LoVo (cell line): ENCODE measurements at places on chromosomes 13 and 19.

DNA sequence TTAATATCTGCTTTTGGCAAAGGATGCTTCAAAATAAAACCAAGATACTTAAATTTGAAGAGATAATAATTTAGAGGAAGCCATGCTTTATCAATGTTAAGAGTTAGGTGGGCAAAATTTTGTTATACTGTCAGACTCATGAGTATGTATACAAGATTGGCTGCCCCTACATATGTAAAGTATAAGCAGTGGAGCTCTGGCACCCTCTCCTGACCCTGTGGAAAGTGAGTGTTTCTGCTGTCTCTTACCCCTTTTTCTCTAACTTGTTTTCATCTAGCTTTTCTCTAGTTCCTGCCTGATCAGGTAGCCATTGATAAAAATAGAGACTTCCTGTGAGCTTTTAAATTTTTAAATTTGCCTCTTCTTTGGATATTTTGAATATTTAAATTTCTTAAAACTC lies 710.9 kb upstream of the SPRY2 start:
- no peak for DNase-seq

- no peak for DNase-seq
Measured at GRCh38 chr19:16216744-16217670, 19.3 kb downstream of the AP1M1 start.

- DNase-seq, result peak; percentile 80
Measured at GRCh38 chr19:46717034-46717715, at the start of gene PRKD2. Gene PRKD2, minus strand, starts transcription at chr19:46717114. Its CDS starts 744 bp downstream, at chr19:46716370.

DNA sequence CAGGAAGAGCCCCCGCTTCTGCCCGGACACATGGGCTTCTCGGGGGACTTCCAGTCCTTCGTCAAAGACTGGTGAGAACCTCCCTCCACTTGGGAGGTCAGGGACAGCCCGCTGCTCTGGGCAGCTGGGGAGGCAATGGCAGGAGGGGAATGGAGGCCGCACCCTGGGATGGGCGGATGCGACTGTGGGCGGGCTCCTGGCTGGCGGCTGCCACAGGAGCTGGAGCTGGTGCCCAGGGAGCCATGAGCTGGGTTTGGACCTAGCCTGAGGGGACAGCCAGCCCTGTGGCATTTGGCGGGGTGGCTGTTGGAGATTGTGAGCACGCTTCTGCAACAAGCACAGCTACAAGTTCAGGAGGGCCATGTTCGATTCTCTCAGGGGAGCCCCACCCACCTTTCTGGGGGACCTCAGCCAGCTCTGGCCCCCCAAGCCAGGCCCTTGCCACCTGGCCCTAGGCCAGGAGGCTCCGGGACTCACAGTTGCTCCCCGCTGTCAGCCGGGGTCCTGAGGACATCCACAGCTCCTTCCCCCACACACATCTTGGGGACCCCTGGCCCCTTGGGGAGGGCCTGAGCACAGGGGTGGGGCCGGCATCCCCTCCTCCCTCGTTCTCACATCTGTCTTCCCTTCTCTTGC lies 3.0 kb upstream of the TGFBR3L start:
- no peak for DNase-seq

- peak; percentile 74 for DNase-seq
Measured at GRCh38 chr19:10259162-10259905, 7.3 kb downstream of the MRPL4 start.

- DNase-seq, result peak; percentile 84
Measured at GRCh38 chr19:1507763-1508506, 4.9 kb downstream of the ADAMTSL5 start.

DNA sequence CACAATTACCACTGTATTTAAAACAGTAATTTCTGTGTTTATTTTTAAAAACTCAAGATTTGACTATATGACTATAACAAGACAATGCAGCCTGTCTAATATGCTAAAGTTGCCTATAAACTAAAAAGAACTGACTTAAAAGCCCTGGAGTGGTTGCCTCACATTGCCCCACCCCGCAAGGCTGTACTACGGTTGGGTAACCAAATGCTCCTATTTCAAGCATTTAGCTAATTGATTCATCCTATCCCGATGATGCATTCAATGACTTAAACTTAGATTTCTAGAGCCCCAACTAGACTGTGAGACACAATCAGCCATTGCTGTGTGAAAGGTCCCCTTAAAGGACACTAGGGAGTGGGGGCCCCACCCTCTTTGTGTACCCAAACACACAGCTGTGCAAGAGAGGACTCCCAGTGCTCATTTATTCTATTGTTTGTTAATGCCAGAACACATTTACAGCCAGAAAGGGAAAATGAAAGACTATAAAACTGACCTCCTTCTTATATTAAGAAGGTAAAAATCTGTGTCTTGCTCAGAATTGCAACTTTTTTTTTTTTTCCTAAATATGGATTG lies 66.9 kb downstream of the MIPEP start:
- DNase-seq, result no peak

GRCh38 chr13:67632590-67632989 lies 402.5 kb upstream of the PCDH9 start:
- no peak for DNase-seq

DNA sequence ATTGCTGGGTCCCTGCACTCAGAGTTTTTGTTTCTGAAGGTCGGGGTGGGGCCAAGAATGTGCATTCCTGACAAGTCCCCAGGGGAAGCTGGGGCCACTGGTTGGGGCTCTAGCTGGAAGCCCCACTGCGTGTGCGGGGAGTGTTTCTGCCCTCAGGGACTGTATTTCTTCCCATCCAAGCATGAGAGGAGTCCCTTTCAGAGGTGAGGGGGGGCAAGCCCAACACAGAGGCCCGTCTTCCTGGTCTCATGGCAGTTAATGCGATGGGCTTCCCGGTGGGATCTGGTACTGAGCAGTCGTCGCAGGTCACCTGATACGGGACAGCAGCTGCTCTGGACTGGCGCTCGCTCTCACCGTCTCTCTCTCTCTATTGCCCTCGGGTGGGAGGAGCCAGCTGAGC lies 50.4 kb downstream of the GPR12 start:
- DNase-seq, result no peak

GRCh38 chr19:31938675-31939074 lies 406.7 kb upstream of the ZNF507 start:
- DNase-seq, result no peak

- DNase-seq, result no peak
Measured at GRCh38 chr13:82467626-82468025, 1414.6 kb downstream of the SLITRK1 start.

DNA sequence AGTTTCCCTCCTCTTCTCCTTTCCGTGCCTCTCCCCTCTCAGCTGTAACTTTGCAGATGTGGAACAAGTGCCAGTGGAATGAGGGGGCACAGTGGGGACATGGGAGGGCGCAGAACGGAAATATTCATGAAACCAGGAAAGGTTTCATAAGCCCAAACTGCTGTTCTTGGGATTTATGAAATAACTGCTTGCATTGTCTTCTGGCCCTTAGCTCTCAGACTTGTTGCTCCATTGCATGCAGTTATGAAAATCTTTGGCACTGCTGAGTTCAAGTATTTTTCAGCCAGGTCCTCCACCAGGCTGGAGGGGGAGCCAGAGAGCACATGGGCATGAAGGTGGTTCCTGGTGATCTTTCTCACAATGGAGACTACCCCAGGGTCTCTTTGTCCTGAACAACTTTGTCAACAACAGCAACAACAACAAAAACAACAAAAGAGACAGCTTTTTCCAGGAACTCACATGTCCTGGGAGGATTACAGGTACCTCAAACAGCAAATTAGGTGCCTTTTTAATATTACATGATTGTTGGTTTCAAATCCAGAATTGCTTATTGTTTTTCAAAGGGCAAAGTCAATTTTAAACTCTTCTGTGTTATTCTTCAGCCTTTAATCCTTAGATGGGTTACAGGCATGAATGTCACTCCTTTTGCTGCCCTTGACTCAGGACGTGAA lies 1.5 kb downstream of the RGCC start:
- peak; percentile 24 for DNase-seq

GRCh38 chr13:31168166-31168565 lies 6.5 kb upstream of the HSPH1 start:
- DNase-seq, result no peak

- DNase-seq, result no peak
Measured at GRCh38 chr13:98752467-98753290, at the start of gene SLC15A1. Gene SLC15A1, minus strand, starts transcription at chr13:98752672. Its CDS starts 74 bp downstream, at chr13:98752598.

GRCh38 chr19:2846180-2846894 lies 5.1 kb downstream of the ZNF555 start:
- DNase-seq, result no peak

DNA sequence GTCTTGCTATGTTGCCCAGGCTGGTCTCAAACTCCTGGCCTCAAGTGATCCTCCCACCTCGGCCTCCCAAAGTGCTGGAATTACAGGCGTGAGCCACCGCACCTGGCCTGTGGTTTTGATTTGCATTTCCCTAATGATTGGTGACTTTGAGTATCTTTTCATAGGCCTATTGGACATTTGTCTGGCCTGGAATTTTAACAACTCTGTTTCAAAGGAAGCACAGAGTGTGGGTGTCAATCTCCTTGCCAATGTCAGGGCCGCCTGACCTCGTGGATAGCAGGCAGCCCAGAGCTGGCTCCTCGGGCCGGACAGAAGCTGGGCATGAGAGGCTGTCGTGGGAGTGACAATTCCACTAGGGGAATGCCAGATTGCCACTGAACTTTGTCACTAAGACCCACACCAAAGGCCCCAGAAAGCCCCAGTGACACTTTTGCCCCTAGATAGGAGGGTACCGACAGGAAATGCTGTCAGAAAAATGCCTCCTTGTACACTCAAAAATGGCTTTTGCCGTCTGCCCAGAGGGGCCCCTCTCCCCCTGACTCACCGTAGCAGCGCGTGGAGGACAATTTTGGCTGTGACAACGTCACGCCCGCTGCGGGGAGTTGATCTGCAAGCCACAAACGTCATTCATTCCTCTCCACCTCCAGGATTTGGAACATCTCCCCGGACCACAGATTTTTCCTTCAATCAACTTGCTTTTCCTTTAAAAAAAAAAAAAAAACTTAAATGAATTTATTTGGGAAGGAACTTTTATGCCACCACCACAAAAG lies 11.7 kb upstream of the ADGRE5 start:
- no peak for DNase-seq

DNA sequence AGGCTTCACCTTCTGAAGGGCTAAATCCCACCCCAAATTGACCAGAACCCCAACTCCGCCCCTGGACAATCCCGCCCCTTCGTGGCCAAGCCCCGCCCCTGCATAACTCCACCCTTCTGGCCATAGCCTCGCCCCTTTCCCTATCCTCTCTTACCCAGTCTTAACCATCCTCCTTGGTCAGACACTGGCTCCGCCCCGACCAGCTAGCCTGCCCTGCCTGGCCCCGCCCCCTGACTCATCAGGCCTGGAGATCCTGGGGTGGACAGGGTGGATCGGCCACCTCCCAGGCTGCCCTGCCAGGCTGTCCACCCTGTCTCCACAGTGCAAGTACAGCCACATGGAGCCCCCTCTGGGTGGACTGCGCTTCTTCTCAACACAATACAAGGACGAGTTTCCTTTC lies 8.0 kb upstream of the ZNF358 start:
- DNase-seq, result peak; percentile 73

GRCh38 chr19:57850553-57851017 lies 926 bp downstream of the ZNF587 start:
- peak; percentile 78 for DNase-seq

- no peak for DNase-seq
Measured at GRCh38 chr13:93425411-93425810, 198.8 kb downstream of the GPC6 start.

DNA sequence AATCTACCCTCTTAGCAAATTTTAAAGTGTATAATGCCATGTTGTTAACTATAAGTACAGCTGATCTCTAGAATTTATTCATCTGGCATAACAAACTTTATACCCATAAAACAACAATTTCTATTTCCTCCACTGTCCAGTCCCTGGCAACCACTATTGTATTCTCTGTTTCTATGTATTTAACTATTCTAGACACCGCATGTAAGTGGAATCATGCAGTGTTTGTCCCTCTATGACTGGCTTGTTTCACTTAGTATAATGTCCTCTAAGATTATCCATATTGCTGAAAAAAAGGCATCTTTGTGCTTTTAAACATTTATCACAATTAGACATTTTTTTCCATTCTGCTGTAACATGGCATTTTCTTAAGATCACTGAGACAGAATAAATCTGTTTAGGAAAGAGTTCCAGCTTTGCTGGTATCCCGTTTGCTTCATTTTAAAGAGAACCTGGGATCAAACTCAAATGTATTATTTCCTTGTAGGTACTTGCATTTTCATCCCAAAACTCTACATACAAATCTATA lies 1191.0 kb downstream of the SLITRK5 start:
- DNase-seq, result no peak

GRCh38 chr19:18278521-18279265 lies 2.7 kb downstream of the JUND start:
- DNase-seq, result no peak

DNA sequence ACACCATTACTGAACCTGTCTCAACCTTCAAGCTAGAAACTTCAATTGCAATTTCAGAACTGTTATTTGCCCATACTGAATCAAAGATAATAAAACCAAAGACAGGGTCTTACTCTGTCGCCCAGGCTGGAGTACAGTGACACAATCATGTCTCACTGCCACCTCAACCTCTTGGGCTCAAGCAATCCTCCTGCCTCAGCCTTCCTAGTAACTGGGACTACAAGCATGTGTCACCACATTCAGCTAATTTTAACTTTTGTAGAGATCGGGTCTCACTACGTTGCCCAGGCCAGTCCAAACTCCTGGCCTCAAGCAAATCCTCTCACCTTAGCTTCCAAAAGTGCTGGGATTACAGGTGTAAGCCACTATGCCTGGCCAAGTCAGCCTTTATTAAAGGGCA lies 143.4 kb downstream of the DIAPH3 start:
- no peak for DNase-seq

DNA sequence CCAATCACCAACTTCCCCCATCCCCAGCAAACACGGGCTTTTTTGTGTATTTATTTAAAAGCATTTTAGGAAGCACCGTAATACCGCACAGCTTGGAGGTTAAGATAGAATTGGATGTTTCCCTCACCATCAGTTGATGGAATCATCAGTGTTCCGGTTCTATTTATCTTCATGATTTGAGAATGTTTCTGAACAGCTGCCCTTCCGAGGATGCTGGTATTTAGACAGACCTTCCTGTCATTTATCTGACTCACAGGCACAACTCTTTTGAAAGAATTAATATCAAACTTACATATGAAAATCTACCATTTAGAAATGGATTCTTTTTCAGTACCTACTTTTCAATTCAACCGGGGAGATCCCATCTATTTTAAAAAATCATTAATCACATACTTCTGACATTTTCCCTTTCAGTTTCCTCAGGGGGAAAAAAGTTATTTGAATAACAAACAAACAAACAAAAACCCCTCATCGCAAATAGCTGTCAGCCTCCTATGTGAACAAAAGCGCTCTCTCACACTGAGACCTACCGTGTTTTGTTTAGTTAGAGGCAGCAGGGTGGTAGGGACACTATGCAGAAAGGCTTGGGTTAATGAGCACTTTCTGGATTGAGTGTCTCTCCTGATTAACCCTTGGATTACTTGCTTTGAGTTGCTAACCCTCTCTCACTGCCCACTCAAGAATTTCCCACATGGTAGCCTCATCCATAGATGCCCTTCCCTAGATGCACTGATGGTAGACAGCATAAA lies 189.3 kb downstream of the TM9SF2 start:
- DNase-seq, result no peak
